ENCODE measurements at places on chromosomes 3 and 15. TPM values are rescaled to one million over a fixed set of nuclear protein-coding genes. Genes with fewer than 3 reads are reported as not detected.

Gene FBXO45
- total RNA-seq: 14.5 TPM

Gene LEKR1
- total RNA-seq: 1.6 TPM

Gene MELTF
- total RNA-seq: 29.3 TPM

Gene AP3B2
- 0.82 TPM for total RNA-seq

Gene GUCA1C
- total RNA-seq: not detected

Gene TTLL13
- not detected for total RNA-seq

Gene IL16
- total RNA-seq: not detected

Gene MST1
- 15.4 TPM for total RNA-seq

Gene LTK
- 10.9 TPM for total RNA-seq

Gene PLSCR5
- not detected for total RNA-seq

Gene TM4SF18
- not detected for total RNA-seq

DNA sequence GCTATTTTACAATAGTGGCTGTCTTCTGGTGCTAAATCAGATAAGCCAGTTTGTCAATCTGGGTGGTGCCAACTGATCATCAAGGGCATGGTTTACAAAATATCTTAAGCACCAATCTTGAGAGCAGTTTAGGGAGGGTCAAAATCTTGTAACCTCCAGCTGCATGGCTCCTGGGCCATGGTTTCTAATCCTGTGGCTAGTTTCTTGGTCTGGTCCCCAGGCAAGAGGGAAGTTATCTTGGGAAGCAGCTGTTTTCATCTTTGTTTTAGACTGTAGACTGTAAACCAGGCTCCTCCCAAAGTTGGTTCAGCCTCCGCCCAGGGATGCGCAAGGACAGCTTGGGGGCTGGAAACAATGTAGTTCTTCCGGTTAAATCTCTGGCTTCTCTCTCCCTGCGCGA, 166.8 kb downstream of the IL1RAP start:
- H3K36me3 ChIP-seq: no peaks in the 10 kb centered on the region
- H3K27ac ChIP-seq: no peak overlapping the region
- H3K4me1 ChIP-seq: no peaks in the 10 kb centered on the region
- no peak for DNase-seq
- H3K27me3 ChIP-seq: no peaks in the 10 kb centered on the region

- no peak overlapping the region for H3K4me3 ChIP-seq
- H3K27ac ChIP-seq: no peak overlapping the region
- no peaks in the 10 kb centered on the region for H3K27me3 ChIP-seq
- DNase-seq: no peak
These were observed 90.2 kb downstream of the CERS3 start for GRCh38 chr15:100438570-100438969.

GRCh38 chr3:180362081-180362480, 239.9 kb upstream of the TTC14 start:
- no peak for DNase-seq
- no peaks in the 10 kb centered on the region for H3K36me3 ChIP-seq

- peaks cover 29% of the 10 kb centered on the region for H3K4me1 ChIP-seq
- H3K27ac ChIP-seq: no peak overlapping the region
- H3K27me3 ChIP-seq: no peaks in the 10 kb centered on the region
- DNase-seq: peak; percentile 60
- no peaks in the 10 kb centered on the region for H3K36me3 ChIP-seq
- H3K4me3 ChIP-seq: no peak overlapping the region
These were observed 34.0 kb downstream of the RHCG start for GRCh38 chr15:89462198-89462912.

GRCh38 chr3:5348229-5348902, 160.9 kb downstream of the EDEM1 start:
- no peak for DNase-seq
- H3K27me3 ChIP-seq: no peaks in the 10 kb centered on the region
- no peak overlapping the region for H3K27ac ChIP-seq
- H3K4me3 ChIP-seq: no peak overlapping the region
- no peaks in the 10 kb centered on the region for H3K4me1 ChIP-seq

DNA sequence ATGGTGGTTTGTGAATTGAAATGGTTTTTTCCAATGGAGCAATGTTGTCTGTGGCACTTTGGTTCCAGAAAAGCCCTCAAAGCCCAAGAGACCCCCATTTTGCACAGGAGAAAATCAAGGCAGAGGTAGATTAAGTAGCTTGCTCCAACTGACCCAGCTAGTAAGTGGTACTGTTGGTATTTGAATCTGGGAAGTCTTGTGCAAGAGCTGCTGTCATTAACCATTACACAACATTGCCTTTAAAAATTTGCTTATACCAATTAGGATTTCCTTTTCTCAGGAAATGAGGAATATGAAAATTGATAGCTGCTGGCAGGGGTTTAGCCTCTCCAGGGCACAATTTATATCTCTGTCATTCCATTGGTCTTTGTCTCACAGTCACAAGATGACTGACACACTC, 102.4 kb upstream of the UBE3A start:
- no peaks in the 10 kb centered on the region for H3K27me3 ChIP-seq
- no peaks in the 10 kb centered on the region for H3K4me1 ChIP-seq
- DNase-seq: no peak
- no peak overlapping the region for H3K4me3 ChIP-seq
- no peak overlapping the region for H3K27ac ChIP-seq

GRCh38 chr15:73108676-73109075, 56.4 kb downstream of the NEO1 start:
- H3K36me3 ChIP-seq: no peaks in the 10 kb centered on the region
- no peak overlapping the region for H3K27ac ChIP-seq
- no peak for DNase-seq
- no peaks in the 10 kb centered on the region for H3K4me1 ChIP-seq
- H3K27me3 ChIP-seq: no peaks in the 10 kb centered on the region
- no peak overlapping the region for H3K4me3 ChIP-seq

GRCh38 chr3:192409201-192409837, 318.0 kb downstream of the FGF12 start:
- H3K27me3 ChIP-seq: no peaks in the 10 kb centered on the region
- H3K36me3 ChIP-seq: no peaks in the 10 kb centered on the region
- no peaks in the 10 kb centered on the region for H3K4me1 ChIP-seq

- no peaks in the 10 kb centered on the region for H3K36me3 ChIP-seq
- no peaks in the 10 kb centered on the region for H3K27me3 ChIP-seq
- no peak overlapping the region for H3K27ac ChIP-seq
- no peak overlapping the region for H3K4me3 ChIP-seq
These were observed 66.7 kb downstream of the ST6GAL1 start for GRCh38 chr3:186997061-186997460.

DNA sequence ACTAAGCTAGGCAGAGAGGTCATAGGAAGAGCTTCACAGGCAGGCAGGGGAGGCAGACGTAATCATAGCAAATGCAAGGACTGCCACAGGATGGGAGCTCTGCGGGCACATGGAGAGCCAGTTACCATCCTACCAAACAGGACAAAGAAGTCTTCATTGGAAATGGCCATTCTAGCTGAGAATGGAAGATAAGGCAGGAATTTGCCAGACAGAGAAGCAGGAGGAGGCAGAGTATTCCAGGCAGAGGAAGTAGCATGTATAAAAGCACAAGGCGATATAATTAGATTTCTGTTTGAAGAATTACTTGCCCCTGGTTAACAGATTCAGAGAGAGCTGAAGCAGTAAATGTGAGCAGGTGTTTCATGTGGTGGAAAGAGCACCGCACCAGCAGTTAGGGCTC, 3.5 kb upstream of the SEMA5B start:
- DNase-seq: no peak
- no peaks in the 10 kb centered on the region for H3K4me1 ChIP-seq
- no peaks in the 10 kb centered on the region for H3K36me3 ChIP-seq
- no peaks in the 10 kb centered on the region for H3K27me3 ChIP-seq

DNA sequence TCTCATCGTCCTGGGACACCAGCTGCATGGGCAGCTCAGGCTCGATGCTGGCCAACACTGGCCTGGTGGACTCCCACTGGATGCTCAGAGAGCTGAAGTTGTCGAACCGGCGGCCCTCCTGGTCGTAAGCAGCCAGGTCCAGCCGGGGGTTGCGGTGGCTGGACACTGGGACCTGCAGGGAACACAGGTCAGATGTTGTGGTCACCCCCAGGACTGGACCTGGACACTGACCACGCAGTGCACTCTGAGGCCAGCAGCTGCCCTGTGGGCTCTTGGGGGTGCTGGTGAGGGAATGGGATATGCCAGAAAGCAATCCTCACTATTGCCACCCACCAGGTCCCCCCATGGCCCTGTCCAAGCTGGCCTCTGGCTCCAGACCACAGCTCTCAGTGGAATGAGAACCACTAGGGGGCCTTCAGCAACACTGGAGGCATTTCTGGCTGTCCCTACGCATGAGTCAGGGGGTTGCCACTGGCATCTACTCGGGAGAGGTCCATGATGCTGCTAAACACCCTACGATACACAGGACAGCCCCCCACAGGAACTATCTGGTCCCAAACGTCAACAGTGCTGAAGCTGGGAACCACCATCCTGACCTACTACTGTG, 66.1 kb downstream of the NUP210 start:
- no peak for DNase-seq
- H3K4me1 ChIP-seq: no peaks in the 10 kb centered on the region
- no peak overlapping the region for H3K4me3 ChIP-seq
- H3K36me3 ChIP-seq: no peaks in the 10 kb centered on the region
- no peak overlapping the region for H3K27ac ChIP-seq
- no peaks in the 10 kb centered on the region for H3K27me3 ChIP-seq

DNA sequence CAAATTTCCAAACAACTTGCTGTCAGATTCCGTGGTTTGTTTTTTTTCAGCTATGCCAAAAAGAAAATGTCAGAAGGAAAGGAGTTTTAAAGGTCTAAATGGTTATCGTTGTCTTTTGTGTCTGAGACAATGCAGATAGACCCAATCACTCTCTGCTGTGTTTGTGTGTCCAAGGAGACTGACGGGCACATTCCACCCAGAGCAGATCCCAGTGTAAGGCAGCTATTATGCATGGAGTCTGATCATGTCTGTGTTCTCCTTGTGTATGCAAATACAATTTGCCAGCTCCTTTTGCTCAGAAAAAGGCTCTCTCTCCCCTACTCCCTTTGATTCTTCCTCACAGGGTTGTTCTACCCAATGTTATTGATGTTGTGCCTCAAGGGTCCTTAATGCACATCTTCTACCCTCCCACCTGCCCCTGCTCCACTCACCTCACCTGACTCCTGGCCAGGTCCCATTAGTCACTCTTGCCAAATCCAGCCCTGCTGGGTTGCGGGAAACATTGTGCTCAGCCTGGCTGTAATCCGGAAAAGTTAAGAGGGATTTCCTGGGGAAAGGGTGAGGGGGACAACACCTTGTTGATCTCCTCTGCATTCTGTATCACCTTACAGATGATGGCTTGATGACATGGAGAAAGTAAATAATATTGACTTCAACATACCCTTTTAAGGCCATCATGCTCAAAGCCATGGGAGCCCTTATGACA, 61.0 kb downstream of the OTOL1 start:
- no peaks in the 10 kb centered on the region for H3K4me1 ChIP-seq
- H3K4me3 ChIP-seq: no peak overlapping the region
- DNase-seq: no peak
- no peak overlapping the region for H3K27ac ChIP-seq
- H3K27me3 ChIP-seq: peaks cover 2% of the 10 kb centered on the region

Data from Caco-2 (cell line).